HFFc6 (cell line): ENCODE measurements at places on chromosomes 16 and 17.

DNA sequence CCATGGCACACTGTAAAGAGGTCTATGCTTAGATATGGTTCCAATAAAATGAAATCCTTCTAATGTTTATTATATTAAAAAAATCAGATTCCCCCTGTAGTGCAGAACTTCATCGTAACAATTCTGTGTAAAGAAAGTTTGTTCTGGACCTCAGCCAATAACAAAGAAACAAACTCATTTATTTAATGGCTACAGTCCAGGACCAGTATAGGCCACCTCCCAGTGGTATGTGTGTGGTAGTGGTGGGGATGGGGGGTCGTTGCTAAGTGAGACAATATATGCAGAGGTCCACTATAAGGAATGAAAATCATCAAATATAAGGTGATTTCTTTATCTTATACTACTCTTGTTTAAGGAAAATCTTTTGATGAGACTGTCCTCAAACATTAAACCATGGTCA is 136.4 kb downstream of the CDK5R1 start:
- no peak for DNase-seq

DNA sequence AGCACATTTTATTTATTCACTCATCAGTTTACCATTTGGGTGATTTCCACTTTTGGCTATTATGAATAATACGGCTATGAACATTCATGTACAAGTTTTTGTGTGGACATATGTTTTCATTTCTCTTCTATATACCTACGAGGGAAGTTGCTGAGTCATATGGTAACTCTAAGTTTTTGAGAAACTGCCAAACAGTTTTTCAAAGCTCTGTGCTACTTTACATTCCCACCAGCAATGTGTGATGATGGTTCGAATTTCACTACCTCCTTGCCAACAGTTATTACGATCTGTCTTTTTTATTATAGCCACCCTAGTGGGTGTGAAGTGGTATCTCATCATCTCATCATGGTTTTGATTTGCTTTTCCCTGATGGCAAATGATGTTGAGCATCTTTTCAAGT is 63.7 kb upstream of the MRTFB start:
- peak; percentile 59 for DNase-seq

GRCh38 chr17:70558821-70559220 is 389.5 kb downstream of the KCNJ2 start:
- DNase-seq, result no peak

GRCh38 chr16:71902656-71903365 is 7.5 kb downstream of the IST1 start:
- no peak for DNase-seq

- no peak for DNase-seq
Measured at GRCh38 chr16:24736758-24737157, 7.3 kb downstream of the TNRC6A start.

GRCh38 chr16:17759451-17760390 is 289.0 kb upstream of the XYLT1 start:
- no peak for DNase-seq

GRCh38 chr16:5619304-5619703 is 521.7 kb upstream of the EEF2KMT start:
- DNase-seq, result no peak

DNA sequence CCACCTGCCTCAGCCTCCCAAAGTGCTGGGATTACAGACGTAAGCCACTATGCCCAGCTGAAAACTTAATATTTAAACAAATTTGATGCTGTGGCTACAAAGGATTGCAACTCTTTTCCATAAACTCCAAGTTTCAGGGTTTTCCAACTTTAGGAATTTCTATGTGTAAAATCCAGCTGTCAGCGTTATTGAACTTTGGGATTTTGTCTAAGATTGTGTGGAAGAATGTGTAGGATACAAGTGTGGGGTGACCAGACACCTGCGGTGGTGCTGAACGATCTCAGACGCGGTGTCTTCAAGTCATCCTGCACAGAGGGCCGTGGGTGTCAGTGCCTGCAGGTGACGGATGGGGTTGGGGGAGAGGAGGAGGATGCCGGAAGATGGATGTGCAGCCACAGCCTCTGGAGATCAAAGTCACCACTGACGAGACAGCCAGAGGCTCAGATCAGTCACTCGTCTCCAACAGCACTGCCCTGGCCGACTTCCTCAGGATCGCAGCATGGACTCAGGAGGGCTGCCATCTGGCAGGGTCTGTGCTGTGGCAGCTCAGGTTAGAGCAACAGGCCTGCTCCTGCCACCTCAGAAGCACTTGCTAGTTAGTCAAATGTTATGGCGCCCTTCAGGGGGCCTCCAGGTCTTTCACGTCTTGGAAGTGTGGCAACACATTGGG is 13.0 kb downstream of the ACSF3 start:
- no peak for DNase-seq

GRCh38 chr17:66115246-66115645 is 76.7 kb downstream of the CEP112 start:
- peak; percentile 51 for DNase-seq

GRCh38 chr16:27561216-27561615 is 11.3 kb downstream of the KATNIP start:
- no peak for DNase-seq
